Activated CD8-positive, alpha-beta memory T cell treated with anti-CD3 and anti-CD28 coated beads for 24 hours (primary cell): ENCODE measurements at places on chromosomes 3 and 15.
A peak's percentile ranks its signal among the peaks of the same experiment; 100 is the strongest.

DNA sequence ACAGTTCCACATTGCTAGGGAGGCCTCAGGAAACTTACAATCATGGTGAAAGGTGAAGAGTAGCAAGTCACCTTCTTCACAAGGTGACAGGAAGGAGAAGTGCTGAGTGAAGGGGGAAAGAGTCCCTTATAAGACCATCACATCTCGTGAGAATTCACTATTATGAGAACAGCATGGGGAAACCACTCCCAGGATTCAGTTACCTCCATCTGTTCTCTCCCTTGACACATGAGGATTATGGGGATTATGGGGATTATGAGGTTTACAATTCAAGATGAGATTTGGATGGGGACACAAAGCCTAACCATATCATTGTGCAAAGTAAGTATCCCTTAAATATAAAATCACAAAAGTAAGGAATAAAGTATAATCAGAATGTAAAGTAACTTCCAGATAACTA lies 375.9 kb upstream of the NAALADL2 start:
- no peak for DNase-seq

DNA sequence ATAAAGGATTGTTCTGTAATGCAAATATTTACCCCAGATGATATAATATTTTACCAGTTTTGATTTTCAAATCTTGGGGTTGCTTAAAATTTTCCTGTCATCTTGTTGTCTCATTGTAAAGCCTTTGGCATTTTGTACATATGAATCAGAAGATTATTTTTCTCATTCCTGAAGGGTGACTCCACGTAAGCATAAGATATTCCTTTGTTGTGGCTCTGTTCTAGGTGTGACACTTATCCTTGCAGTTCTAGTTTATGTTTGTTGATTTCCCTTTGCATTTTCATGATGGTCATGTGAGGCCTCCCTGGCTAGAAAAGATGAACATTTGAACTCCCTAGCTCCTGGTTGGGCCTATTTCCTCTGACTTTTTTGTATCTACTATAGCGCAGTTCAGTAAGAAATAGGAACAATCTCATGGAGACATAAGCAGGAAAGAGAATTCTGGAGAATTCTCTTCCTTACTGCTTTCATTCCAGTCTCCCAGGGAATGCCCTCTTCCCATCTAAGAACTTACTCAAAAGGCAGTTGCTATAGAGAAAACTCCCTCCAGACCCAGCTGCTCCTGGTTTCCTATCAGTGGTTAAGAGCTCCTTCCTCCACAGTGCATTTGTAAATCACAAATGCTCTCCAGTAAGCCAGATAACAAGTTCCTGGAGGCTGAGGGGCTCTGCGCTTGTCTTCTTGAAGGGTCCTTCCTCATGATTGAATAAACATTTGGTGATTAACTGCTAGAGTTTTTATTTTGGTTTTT lies 124.7 kb downstream of the WNT5A start:
- no peak for DNase-seq

DNA sequence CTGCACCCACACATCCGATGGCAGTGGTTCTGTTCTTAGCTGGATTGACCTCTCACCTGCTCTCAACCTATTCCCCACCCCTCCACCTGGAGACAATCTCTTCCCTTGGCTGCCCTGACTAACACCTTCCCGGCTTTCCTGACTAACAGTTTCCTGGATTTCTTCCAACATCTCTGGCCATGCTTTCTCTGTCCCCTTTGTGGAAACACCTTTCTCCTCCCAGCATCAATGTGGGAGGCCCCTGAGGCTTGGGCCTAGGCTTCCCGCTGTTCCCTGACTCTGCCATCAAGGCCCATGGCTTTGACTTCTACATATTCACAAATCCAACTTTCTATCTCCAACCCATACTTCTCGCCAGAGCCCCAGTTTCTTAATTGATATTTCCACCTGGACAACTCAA lies 142.8 kb upstream of the ATP2B2 start:
- DNase-seq, result peak; percentile 4

DNA sequence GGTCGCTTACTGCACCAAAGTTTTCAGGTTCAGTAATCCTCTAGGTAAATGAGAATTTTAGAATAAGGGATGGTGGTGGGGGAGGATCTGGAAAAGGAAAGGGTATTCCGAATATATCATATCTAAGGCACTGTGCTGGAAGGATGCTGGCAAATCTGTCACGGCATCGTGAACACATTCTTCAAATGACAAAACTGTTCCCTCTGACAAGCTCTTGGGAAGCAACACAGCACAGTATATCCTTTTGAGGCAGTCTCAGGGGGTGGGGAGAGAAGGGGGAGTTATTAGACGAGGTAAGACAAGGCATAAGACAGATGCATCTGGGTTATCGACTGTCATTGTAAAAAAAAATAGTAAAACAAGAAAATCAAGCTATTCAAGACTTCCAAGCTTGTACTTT lies 289.6 kb upstream of the LRRN1 start:
- no peak for DNase-seq

- no peak for DNase-seq
Observed at GRCh38 chr3:184604039-184604601, 42.5 kb downstream of the EPHB3 start.

DNA sequence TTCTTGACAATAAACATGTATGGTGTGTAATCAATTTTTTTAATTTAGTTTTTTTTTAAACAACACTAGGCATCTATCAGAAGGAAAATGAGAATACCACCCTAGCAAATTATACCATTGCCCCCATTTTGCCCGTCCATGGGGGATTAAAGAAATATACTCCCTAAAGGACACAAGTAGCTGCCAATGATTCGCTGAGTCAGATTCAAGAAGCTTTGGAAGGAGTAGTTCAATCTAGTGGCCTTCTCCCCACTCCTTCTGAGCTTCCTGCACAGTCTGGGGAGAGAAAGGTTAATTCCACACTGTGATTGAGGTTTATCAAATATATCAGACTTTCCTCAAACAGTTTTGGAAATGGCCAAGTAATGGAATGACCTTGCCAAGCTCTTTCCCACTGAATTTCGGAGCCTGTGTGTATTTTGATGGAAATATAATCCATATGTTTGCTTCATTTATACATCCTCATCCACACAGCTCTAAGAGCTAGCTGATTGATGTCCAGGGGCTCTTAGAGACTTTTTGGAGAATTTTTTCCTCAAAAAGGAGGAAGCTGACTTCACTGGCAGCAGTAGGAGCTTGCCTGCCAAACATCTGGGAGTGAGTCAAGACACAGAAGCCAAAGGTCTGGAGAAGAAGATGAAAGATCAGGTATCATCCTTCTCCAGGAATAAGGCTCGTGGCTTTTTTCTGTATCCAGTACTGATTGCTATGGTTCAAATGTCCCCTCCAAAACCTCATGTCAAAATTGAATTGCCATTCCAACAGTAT lies 478.5 kb upstream of the PROK2 start:
- DNase-seq, result no peak

GRCh38 chr15:73745073-73745472 lies 8.1 kb downstream of the INSYN1 start:
- DNase-seq, result no peak

- no peak for DNase-seq
Observed at GRCh38 chr3:100226712-100227429, 33.9 kb upstream of the TBC1D23 start.

DNA sequence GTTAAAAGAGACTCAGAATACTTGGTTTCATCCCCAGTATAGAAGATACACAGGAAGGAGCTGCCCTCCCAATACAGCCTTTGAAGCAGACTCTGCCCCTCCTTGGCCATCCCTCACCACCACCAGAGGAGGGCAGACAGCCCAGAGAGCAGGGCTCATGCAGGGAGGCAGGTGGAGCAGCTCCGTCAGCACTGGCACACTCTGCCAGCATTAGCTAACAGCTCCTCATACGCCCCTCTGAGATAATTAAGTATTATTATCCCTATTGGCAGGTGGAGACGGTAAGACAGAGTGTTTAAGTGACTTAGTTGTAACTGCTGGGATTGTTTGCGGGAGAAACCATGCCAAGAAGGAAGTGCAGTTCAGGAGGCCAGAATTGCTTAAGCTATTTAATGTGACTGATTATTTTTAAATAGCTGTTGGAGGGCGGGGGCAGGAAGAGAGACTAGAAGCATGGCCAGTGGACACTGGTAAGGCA lies 434.0 kb downstream of the EPHB1 start:
- DNase-seq, result no peak

GRCh38 chr3:138097192-138098172 lies 17.9 kb downstream of the DZIP1L start:
- DNase-seq, result no peak

- peak; percentile 66 for DNase-seq
Observed at GRCh38 chr15:43204016-43204901, 16.6 kb downstream of the EPB42 start.

DNA sequence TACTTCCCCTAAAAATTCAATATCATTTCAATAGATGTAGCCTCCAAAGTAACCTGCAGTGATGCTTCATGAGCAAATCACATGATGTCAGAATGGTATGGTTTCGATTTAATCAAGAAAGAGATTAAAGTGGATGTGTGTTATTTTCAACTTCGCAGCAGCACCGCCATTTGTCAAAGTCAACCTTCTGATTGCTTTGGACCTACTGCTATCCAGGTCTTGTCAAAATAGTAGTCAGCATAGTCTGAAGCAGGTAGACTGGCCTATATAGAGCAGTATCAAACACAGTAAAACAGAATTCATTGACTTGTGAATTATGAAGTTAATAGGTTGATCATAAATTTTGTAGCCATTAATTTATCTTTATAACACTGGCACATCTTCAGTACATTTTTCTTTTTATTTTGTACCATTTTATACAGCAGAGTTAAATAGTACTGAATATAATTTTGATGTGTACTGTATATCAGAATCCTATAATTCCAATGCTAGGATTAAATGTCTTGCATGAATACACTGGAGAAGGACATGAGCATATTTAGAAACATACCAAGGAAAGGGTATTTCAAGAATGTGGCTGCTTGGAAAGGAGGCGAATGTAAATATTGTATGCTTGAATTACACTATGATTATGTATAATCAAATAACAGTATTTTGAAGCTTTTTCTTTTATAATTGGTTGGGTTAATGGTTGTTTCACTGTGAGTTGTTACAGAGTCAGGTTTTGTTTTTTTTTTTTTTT lies 79.6 kb downstream of the CDIN1 start:
- DNase-seq, result no peak

DNA sequence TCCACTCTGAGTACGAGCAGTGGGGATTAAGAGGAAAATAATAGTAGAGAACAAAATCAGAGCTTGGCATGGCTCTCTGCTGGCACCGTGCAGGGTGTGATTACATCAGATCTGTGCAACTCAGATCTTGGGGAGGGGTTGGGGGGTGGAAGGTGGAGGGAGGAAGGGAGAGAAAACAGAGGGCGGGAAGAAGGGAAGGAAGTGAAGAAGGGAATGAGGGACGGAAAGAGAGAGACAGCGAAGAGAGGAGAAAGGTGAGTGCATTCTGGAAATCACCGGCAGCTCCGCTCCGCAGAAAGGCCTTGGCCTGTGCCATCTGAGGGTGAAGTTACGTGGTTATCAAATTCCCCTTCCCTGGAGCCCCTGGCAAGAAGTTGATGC lies 31.0 kb upstream of the ADAMTS17 start:
- DNase-seq, result no peak

- no peak for DNase-seq
Observed at GRCh38 chr3:49942651-49943050, 2.7 kb downstream of the RBM6 start.

- no peak for DNase-seq
Observed at GRCh38 chr15:95439922-95440376, 890.6 kb upstream of the NR2F2 start.

GRCh38 chr3:61929617-61930016 lies 368.2 kb downstream of the PTPRG start:
- DNase-seq, result no peak

GRCh38 chr3:186160691-186161243 lies 51.9 kb upstream of the ETV5 start:
- DNase-seq, result no peak

DNA sequence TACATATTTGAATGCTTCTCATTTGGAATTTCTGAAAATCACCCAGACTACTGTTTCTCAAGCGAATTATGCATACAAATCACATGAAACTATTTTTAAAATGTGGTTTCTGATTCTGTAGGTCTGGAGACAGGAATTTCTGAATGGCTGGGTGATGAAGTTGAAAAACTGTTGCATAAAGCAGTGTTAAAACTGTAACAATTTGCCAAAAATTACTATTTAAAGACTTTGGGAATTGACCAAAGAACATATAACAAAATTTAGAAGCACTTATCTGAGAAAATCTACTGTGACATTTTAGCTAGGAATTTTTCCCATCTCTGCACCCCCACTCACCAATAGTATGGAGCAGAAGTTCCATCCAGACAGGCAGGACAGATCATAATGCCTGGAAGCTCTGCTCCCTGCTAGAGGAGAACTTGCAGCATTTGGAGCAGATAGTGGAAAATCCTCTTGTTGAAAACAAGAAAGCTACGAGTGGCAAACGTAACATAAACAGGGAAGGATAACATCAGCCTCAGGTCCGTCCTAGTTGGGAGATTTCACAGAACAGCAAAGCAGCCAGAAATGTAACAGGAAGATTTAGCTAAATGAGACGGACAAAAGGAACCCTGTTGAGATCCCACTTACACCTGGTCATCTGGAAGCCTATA lies 132.3 kb upstream of the MCTP2 start:
- no peak for DNase-seq

DNA sequence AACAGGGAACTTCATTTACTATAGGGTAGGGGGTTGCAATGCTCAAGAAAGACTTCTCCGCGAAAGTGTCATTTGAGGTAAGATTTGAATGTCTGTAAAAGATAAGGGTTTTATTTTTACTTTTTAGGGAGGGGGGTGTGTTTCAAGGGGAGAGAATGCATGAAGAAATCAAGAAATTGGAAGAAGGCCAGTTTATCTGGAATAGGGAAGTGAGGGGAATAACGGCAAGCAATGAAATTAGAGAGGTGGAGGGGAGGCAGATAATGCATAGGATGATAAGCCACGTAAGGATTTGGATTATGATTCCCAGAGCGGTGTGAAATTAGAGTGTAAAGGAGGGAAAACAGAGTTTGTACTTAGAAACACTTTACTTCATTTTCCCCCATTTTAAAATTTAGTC lies 63.0 kb upstream of the MB21D2 start:
- DNase-seq, result no peak

GRCh38 chr15:69105451-69105985 lies 54.9 kb upstream of the GLCE start:
- DNase-seq, result no peak

GRCh38 chr3:125480656-125481374 lies 39.2 kb downstream of the SNX4 start:
- no peak for DNase-seq

GRCh38 chr15:71218272-71218805 lies 103.1 kb downstream of the THSD4 start:
- DNase-seq, result no peak

- no peak for DNase-seq
Observed at GRCh38 chr15:56916825-56917477, 1.5 kb upstream of the TCF12 start.
